Activated T-helper 1 cell treated with anti-CD3 and anti-CD28 coated beads, Interleukin-2, amount 50 U/mL, for 16 hours (primary cell): ENCODE measurements at places on chromosomes 16 and 17.
A peak's percentile ranks its signal among the peaks of the same experiment; 100 is the strongest.

DNA sequence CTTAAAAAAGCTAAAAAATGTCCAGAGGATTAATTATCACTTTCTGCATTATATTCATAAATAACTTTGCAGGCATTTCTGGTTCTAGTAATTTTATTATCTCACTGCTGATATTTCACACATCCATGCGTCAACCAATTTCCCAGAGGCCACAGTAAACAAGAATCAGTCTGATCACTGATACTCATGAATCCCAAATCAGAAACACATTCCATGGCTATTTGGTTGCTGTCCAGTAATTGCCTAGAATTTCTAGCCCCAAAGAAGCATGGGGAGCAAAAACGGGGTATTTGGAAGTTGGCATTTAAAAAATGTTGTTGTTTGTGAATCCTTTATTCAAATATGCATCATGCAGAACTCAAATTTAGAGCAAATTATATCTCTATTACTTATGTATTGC lies 244.8 kb downstream of the CDH8 start:
- no peak for DNase-seq

DNA sequence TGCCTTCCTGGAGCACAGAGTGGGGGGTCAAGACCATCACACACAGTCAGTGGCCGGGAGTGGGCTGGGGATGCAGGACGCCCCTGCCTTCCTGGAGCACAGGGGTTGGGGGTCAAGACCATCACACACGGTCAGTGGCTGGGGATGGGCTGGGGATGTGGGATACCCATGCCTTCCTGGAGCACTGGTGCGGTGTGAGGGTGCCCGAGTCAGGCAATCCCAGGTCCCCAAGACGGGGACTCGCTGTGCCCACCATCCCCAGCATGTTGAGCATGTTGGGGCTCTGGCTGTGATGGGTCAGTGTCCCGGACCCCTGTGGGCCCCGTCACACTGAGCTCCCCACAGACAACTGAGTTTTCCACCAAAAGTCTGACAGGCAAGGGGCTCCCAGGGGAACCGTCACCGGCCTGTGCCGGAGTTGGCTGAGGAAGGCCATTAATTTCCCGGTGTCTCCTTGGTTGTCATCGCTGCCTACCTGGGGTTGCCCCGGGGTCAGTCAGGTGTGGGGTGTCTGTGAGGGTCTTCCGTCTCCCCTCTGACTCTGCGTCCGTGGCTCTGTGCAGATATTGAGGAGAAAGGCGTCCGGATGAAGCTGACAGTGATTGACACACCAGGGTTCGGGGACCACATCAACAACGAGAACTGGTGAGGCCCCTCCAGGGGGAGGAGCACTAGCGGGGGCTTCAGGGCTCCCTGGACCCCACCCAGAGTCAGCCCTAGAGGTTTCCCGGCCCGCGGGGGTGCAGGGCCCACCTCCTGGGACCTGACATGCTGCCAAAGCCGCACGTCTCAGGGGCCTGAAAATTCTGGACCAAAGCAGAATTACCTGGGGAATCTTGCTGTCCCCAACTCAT lies 347.1 kb downstream of the SEC14L1 start:
- no peak for DNase-seq

DNA sequence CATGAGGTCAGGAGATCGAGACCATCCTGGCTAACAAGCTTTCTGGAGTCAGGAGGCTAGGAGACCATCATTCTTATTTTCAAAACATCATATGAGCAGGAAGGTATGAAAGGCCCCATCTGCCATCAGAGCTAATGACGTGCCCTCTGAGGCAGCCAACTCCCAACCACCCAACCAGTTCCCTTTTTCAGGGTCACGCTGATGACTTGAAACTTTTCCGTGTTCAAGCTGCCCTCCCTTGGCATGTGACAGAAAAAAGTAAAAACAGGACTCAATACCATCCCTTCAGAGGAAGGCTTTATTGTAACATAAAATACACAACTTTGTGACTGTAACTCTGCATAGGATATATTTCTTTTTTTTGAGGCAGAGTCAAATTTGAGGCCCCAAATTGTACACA lies 4.6 kb upstream of the GHDC start:
- no peak for DNase-seq

DNA sequence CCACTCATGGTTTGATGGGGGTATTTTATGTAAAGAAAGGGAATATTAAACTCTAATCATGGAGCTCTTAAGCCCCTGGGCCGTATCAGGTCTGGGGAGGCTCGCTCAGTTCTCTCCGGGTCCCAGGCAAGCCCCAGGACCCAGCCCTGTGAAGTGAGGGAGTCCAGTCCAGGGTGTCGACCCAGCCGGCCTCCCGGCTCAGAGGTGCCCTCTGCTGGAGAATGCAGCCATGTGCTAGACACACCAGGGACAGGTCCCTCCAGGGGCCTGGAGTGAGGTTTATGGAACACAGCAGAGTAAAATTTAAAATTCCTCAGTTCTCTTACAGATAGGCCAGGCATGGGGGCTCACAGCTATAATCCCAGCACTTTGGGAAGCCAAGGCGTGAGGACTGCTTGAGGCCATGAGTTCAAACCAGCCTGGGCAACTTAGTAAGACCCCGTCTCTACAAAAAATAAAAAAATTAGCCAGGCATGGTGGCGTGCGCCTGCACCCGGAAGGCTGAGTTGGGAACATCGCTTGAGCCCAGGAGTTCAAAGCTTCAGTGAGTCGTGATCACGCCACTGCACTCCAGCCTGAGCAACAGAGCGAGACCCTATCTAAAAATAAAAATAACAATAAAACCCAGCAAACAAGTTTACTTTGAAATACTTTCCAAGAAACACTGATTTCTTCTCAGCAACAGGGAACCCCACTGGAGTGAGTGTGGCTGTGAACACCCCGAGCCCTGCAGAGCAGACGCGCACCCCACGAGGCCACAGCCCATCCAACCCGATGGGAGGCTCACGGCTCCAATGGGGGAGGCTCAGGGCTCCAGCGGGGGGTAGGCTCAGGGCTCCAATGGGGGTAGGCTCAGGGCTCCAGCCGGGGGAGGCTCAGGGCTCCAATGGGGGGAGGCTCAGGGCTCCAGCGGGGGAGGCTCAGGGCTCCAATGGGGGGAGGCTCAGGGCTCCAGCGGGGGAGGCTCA lies 72.2 kb downstream of the ZNF778 start:
- peak; percentile 43 for DNase-seq

DNA sequence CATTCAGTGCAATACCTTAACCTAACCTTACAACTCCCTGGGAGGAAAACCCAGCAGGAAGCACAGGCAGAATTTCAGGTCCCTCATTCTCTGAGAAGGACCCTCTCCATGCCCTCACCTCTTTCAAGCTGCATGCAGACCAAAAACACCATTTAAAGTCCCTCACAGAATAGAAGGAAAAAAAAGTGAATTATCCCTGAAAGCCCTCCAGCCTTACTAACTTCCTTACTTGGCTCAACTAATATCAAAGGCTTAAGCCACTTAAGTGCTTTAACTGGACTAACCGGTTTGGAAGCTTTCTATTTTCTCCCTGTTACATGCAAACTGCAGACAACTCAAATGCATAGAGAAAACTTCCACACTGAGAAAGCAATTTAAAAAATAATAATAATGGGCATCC lies 60.5 kb downstream of the ADAMTS18 start:
- no peak for DNase-seq

GRCh38 chr16:78638371-78638770 lies 538.9 kb downstream of the WWOX start:
- DNase-seq, result no peak

GRCh38 chr17:42521666-42522262 lies 14.3 kb upstream of the NAGLU start:
- no peak for DNase-seq
